Brain microvascular endothelial cell (primary cell): ENCODE measurements at places on chromosomes 3 and 15.
A peak's percentile ranks its signal among the peaks of the same experiment; 100 is the strongest.

- DNase-seq, result no peak
These were observed 219.6 kb downstream of the THSD4 start for GRCh38 chr15:71334873-71335272.

GRCh38 chr3:133472242-133472641, 72.4 kb downstream of the BFSP2 start:
- DNase-seq, result no peak

GRCh38 chr15:70451821-70452653, 311.3 kb downstream of the UACA start:
- no peak for DNase-seq

DNA sequence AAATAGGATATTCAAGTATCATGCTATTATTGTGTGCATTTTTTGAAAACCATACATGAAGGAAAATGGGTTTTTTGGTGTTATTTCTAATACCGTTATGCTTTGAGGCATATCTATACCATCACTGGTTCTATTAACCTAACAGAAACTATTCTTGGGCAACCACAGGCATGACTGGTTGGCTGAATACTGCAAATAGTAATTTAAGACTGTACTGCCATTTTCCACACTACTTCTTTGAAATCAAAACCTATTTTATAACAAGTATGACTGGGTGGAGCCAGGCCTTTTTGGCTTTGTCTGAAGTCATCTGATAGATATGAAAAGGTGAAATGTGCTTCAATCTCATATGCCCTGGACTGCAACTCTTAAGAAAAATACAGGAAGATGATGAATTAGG, 115.1 kb downstream of the ULK4 start:
- DNase-seq, result no peak

GRCh38 chr3:40765884-40766283, 241.1 kb downstream of the ZNF621 start:
- DNase-seq, result no peak

- DNase-seq, result no peak
These were observed 174.7 kb upstream of the IL12A start for GRCh38 chr3:159813822-159814531.

DNA sequence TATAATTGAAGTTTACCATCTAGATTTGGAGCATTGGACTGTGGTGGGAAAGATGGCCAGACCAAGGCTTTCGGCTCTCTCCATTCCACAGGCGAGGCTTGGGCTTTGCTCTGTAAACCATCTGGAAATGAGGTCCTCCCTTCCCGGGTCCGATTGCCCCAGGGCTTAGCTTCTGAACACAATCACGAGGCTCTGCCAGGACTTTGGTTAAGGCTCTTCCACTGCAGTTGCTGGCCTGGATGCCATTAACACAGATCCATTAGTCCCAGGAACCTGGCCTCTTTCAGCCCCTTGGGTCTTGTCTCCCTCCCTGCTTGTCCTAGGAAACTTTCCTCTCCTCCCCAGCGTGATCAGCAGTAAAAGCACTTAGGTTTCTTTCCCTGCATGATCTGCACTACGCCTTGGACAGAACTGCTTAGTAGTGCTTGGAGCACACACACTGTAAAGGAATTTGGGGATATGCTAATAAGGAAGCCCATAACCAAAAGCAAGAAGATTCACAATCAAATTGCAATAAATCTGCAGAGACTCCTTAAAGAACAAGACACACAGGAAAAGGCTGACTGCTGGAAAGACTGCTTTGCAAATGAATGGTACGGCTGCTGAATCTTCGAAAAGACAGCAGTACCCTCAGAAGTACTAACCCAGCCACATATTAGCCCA, 154.3 kb downstream of the ECT2 start:
- no peak for DNase-seq

DNA sequence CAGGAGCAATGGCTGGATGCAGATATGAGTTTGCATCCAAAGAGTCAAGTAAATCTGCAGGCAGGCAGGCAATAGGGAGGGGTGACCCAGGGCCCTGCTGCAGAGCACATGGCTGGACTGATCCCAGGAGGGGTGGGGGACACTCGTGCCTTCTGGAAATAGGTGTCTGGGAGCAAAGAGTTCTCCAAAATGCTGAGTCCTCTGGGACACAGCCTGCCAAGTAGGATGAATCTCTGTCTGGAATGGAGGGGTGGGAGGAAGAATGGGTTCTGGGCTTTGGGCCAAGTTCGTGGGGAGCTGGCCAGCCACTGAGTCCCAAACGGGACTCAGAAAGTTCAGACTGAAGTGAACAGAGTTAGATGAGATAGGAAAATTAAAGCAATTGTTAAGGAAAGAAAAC, 214.5 kb downstream of the MTHFS start:
- DNase-seq, result peak; percentile 89

DNA sequence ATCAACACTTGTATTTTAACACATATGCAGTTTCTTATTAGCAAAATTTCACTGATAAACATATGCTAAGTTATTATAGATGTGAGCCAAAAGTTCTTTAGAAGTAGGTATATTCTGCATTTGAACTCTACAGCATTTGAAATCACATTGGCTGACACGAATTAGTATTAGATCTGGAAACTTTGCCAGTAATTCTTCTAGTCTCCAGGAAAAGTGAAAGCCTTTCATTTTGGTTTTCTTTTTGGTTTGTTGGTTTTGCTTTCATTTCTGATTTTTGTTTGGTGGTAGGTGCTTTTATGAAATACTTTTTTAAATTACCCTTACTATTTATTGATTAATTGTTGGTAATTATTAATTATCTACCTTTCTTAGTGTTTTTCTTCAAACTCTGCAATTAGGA, 72.9 kb downstream of the RBMS3 start:
- no peak for DNase-seq

DNA sequence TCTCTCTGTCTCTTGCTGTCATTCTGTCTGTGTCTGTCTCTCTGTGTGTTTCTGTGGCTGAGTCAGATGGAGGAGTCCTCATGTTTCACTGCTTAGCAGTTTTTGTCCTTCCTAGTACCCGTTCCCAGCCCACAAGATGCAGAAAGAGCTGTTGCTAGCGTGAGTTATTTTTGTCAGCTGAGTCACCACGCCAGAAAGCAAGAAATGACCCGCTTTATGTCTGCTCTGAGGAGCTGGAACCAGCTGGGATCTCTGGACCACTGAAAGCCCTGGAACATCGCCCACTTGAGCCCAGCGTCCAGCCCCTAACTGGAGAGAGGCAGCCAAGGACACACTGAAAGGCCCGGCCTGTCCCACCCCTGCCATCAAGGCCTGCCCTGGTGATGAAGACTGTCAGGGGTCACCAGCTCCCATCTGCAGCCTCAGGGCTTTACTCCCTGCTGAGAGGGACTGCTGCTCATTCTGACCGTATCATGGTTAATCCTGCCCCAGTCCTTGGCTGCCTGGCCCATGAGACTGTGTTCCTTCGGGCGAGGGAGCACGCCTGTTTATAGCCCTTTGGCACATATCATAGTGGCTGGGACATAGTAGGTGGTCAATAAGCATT, 101.7 kb upstream of the TPM1 start:
- peak; percentile 99 for DNase-seq

- DNase-seq, result no peak
These were observed 254.3 kb downstream of the THRB start for GRCh38 chr3:24240306-24240705.

- DNase-seq, result no peak
These were observed 38.7 kb downstream of the WDR49 start for GRCh38 chr3:167615030-167615429.

GRCh38 chr3:133649486-133650068, 12.2 kb downstream of the TOPBP1 start:
- no peak for DNase-seq

- DNase-seq, result no peak
These were observed 31.2 kb downstream of the PRR23E start for GRCh38 chr3:127224118-127224517.

DNA sequence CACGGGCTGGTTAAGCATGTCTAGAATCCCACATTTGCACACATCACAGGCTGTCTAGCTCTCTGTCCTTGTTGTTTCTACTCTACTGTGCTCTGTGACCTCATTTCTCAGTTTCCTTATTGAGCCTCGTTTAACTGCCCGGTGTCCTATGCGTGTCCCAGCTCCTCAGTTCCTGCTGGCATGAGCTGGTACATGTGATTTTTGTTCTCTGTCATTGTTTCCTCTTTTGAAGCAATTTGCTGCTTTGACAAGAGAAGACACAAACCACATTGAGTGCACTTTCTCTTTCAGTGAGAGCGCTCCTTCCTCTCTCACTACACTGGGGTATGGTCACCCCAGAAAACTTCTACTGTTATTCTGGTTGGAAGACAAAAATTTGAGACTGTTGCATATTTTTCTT, 563.5 kb downstream of the PDCD6IP start:
- no peak for DNase-seq

GRCh38 chr3:150447631-150448465, 39.8 kb downstream of the TSC22D2 start:
- DNase-seq, result no peak

DNA sequence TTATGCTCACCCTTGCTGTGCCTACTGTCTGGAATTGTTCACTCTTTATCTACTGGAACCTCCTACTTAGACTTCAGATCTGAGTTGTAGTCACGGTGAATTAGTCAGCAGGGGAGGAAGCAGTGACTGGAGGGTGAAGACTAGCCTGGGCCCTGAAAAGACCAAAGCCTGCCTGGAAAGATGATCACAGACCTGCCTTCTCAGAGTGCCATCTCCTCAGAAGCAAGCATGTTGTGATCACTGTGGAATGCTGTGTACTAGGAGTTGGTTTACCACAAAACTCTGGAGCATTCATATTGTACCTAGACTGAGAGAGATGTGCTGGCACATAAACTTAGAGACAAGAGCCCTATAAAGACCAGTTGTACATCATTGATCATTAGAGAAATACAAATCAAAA, 100.7 kb upstream of the SCN10A start:
- DNase-seq, result peak; percentile 35

DNA sequence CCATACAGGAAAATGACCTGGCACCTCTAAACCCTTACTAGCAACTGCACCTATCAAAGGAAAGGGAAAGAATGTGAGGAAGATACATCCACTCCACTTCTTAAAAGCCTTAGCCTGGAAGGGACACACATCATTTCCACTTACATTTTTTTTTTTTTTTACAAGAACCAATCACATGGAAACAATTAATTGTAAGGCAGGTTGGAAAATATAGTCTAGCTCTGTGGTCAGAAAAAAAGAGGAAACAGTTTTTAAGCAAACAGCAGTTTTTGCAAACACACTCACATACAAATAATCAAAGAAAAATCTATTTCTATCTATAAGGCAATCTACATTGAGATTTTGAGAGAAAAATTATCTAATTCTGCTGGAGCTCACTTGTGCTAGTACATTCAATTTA, 98.9 kb upstream of the SPRED1 start:
- DNase-seq, result no peak

- peak; percentile 86 for DNase-seq
These were observed 78.7 kb downstream of the SLC9A9 start for GRCh38 chr3:143769616-143770015.

DNA sequence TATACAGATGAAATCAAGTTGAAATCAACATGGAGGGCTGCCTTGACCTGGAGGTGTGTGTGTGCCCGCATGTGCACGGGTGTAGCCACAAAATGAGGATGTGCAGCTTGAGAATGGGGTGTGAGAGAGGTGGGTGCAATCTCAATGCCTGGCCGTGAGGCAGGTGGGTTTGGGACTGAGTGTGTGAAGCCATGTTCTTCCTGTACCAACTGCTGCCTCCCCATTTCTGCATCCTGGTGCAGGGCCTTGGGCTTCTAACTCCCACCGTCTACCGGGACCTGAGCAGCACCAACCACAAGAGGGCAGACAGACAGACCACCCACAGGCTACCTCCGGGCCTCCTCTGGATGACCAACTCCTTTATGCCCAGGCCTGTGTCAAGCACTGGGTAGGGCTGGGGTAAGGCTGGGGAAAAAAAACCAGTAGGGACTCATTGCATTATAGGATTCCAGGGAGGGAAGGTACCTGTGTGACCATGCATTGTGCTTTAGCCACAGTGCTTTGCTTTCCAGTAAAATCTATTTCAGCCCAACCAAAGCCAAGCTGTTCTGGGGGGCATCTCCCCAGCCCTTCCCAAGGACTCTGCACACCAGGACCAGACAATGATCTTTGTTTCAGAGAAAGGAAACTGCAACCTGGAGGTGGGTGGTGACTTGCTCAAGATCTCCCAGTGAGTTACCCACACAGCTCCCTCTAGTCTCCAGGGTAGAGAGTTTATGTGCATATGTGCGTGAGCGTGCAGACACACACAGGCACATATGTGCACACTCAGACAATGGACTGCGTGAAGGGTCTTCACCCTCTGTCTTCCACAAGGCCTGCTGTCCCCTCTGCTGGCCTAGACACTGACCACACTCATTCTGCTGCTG, 162.2 kb upstream of the TLE3 start:
- DNase-seq, result no peak
